ENCODE measurements at places on chromosomes 12 and 14.

DNA sequence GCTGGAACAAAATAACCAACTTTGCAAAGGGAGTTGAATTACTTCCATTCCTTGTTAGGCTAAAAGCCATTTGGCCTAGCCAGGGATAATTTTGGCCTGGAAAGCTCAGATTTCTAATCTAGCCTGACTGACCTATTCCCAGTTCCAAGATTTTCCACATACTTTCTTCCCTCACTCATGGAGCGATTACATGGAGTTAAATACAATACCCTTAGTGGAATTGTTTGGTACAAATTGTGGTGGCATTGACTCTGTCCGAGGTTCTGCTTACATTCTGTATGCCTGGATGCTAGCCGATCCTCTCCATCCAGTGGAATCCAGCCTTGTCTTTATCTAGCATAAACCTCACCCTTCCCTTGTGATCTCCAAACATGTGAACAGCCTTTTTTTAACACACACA lies 965.1 kb downstream of the DIO2 start:
- no peak for DNase-seq

DNA sequence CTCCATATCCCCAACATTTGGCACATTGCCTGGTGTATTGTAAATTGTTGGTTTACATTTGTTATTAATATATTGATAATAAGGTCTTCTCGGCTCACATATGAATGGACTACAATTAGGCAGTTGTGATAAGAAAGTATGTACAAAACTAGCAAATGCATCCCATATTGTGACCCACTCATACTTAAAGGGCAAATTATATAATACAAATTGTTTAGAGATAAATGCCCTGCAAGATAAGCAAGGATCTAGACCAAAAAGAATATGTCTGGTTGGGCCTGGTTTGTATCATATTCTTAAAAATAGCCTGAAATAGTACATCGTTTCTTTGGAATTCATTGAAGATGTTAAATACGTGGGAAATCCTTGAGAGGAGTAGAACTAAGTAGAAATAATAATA lies 151.3 kb downstream of the CNTN1 start:
- DNase-seq = no peak

DNA sequence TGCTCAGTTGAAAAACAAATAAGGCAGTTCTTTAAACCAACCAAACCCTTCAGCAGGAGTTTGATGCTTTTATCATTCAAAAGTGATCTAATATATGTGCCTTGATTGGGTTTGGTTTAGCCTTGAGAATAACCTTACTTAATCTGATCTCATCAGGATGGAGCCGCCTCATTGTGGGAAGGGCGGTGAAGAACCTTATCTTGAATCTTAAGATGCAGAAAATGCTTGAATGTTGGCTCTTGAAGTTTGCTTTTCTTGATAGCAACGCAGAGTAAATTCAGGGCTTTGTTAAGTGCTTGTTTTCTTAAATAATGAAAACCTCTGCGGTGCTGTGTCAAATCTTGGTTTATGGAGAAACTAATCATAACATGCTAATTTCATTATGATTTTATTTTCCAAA lies 138.2 kb downstream of the MON2 start:
- no peak for DNase-seq

GRCh38 chr12:86376052-86376451 lies 119.9 kb upstream of the MGAT4C start:
- DNase-seq = peak; percentile 9

- DNase-seq = no peak
Observed at GRCh38 chr12:12126551-12126950, 55.8 kb downstream of the BCL2L14 start.

- DNase-seq = no peak
Observed at GRCh38 chr12:66550626-66551025, 128.2 kb downstream of the GRIP1 start.

- no peak for DNase-seq
Observed at GRCh38 chr12:48789858-48790326, 1.0 kb upstream of the ADCY6 start.

- DNase-seq = peak; percentile 14
Observed at GRCh38 chr14:72408020-72408419, 475.8 kb downstream of the RGS6 start.

- no peak for DNase-seq
Observed at GRCh38 chr12:92164712-92165111, 19.1 kb upstream of the BTG1 start.

DNA sequence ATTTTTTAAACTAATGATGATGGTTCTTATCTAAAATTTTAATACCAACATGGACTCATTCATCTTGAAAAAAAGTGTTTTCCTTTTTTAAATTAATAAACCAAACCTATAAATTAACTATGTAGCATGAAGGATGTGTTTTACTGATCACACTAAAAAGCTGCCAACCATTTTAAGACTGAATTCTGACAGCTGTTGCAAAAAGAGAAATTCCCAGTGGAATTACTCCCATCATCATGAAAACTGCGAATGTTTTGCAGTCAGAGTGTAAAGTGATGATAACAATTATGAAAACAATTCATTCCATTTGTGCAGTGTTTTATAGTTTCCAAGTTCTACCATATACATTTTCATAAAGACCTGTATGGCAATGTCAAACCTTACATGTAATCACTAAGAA lies 232.8 kb downstream of the SLC2A13 start:
- DNase-seq = no peak

DNA sequence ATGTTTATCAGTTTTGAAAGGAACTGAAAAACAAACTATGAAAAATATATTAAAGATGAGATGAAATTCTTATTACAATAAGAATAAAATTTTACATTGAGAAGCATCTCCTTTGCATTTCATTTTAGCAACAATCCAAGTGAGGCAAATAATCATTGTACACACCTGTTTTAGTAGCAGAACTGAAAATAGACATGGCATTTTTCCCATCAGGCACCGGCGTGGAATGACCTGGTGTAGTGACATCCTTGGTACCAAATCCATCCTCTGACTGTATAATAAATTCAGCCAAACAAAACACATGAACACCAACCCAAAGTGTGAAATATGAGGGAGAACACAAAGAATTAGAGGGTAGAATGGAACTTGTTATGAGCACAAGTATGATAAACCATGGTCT lies 271.4 kb downstream of the MED13L start:
- DNase-seq = no peak

DNA sequence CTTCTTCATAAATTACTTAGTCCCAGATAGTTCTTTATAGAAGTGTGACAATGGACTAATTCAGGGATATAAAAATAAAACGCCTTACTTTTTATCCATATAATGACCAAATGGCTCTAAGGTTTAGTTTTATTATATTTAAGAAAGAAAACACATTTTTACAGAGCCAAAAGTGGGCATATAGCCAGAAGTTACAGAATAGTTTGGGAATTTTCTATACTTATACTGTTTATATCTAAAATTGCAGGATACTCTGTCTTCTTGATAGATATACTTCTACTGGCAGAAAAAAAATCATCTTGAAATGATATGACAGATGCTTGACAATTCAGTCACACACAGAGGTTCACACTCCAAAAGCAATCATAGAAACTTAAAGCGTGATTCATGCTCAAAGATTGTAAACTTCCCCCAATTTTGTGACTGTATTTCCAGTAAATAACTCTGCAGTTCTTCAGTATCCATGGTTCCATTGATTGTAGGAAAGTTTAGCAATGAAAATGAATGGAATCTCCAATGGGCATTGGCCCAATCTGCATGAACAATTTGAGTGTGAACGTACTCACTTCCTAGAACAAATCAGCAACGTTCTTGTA lies 307.8 kb downstream of the NOVA1 start:
- DNase-seq = no peak

- DNase-seq = no peak
Observed at GRCh38 chr12:130816097-130816496, 23.0 kb downstream of the STX2 start.

DNA sequence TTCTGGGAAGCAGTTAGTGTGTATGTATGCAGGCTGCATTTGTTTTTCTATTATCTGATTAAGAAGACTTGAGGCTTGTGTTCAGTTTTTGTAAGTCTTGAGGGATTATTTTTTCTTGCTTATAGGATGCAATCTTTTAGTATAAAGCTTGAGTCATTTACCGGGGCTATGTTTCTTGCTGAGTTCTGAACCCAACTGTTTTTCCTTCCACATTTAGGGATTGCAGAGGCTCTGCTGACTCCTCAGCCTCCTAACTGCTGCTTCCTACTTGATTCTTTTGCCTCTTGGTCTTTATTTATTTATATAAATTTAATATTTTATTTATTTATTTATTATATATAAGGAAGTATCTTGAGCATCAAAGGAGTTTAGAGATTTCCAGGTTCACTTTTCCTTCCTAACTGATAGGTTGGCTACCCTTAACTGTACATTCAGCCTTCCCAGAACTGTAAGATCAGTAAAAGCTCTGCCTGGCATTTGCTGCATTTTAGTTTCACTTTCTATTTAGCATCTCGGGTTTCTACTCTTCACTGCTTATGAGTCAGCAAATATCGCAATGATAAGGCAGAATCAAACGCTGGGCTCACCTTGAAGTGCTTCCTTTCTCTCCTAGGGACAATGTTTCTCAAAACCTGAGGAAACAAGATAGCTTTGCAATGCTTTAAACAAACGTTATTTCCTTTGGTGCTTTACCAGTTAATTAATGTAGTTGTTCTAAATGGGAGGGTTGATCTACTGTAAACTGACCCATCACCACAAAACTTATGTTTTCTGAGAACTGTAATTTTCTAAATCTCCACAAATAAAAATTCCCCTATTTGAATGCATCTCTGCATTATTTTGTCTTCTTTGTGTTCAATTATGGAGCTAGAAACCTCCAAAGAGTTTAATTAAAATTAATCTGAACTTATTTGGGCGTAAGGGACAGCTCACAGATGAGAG lies 1183.7 kb upstream of the TMEM132C start:
- peak; percentile 83 for DNase-seq
